ENCODE measurements at places on chromosomes 1 and 21.

DNA sequence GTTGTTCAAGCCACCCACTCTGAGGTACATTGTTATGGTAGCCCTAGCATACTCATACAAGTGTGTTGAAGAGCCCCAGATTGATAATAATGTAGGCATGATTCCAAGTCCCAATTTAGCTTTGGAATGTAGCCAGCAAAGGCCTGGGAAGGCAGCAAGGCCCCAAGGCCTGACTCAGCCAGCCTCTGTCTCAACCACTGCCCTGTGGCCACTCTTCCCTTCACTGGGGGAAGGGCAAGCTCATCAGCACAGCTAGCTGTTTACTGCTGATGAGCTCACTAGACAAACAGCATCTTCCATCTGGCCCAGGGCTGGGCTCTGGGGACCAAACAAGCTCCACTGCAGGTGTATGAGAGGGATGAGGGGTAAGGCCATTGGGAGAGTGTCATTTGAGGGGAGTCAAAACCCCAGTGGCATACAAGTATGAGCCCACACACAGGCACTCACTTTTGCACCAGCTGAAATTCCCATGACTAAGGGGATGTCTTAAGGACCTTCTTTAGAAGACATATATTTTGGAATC, 2.2 kb upstream of the IRF6 start:
- DNase-seq, result no peak

GRCh38 chr1:117205368-117205767, 5.4 kb downstream of the VTCN1 start:
- no peak for DNase-seq

- DNase-seq, result no peak
Observed at GRCh38 chr1:219031809-219032208, 141.9 kb upstream of the LYPLAL1 start.

- DNase-seq, result no peak
Observed at GRCh38 chr1:208565756-208566440, 321.7 kb upstream of the PLXNA2 start.
